ENCODE measurements at places on chromosomes 12 and 14.

DNA sequence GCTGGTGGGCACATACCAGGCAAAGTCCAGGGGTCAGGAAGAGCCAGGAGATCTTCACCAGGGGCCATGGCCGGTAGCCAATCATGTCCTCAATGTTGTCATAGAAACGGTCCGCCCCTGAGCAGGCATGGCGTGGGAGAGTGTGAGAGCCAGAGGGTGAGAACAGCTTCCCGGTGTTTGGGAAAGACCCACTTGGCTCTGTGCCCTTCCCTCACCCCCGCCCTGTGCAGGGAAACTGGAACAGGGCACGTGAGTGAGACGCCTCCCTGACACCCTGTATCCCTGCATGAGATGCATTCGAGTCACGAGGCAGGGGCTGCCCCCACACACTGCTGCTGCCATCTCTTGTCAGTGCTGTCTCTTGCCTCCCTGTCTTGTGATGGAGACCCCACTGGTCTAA lies 20.7 kb downstream of the SLC6A12 start:
- no peak for DNase-seq

DNA sequence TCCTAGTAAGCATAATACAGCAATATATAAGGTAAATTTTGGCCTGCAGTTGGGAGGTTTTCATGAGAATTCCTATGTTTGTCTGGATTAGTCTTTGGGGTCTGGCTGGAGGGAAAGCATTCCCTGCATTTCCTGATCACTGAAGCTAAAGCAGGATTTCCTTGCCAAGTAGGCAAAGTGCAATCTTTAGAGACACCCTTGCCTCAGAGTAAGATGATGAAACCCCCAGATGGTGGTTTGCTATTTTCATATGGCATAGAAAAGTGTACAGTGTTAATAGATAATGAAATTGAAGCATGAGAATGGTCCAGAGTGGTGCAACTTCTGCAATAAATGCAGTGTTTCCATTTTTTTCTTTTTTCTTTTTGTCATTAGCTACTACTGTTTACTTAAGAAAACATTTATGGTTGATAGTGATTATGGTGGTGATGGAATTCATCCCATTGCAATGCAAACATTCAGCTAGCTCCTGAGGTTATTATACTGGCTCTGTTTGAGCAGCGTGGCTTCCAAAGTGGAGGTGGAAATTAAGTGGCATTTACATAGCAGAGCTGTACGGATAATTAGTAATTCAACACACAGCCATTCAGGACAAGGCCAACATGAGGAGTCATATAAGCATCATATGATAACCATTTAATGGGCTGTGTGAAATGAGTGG lies 276.3 kb downstream of the DUSP6 start:
- DNase-seq, result no peak

GRCh38 chr12:647385-648085 lies 15.7 kb downstream of the NINJ2 start:
- DNase-seq, result no peak

GRCh38 chr12:71069311-71069710 lies 88.5 kb downstream of the TSPAN8 start:
- no peak for DNase-seq

DNA sequence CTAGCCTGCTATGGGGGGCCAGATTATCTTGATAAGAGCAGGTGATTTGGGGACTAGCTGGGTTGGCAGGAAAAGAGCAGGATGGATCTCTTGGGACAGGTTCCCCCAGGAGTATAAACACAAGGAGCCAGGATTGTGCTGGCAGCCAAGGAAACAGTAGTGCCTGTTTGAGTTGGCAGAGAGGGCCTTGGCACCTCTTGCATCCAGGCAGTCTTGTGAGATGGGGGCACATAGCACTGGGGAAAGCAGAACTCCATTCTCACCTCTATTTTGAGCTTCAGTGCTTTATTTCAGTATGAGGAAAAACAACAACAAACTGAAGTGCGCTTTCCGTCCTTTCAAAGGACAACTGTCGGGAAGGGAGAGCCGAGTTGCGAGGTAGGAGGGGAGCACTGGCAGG lies 9.4 kb upstream of the UNC119B start:
- DNase-seq, result no peak

- DNase-seq, result no peak
Measured at GRCh38 chr12:16034136-16034817, 123.1 kb downstream of the DERA start.

DNA sequence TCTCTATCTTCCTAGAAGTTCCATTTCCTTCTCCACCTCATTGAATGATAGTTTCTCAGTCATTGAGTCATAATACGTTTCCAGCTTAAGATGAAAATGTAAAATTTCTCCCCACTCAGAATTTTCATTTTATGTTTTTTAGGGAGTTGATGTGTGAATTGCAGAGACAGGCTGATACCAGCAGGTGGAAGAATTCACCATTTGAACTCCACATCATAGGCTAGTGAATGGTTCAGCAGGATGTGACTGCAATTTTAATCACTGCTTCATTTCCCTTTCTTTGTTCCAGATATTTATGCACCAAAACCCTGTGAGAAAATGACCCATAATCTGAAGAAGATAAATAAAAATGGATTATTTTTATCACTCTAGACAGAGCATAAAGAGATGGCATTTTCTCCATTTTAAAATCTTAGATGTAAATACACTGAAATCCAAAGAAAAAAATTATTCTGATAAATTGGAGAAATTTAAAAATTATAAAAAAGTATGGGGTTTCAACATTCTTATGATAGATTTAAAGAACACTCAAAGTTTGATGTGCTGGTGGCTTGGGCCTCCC lies 10.6 kb upstream of the PYGL start:
- DNase-seq, result no peak

GRCh38 chr12:76922866-76923265 lies 44.0 kb upstream of the CSRP2 start:
- DNase-seq, result no peak

DNA sequence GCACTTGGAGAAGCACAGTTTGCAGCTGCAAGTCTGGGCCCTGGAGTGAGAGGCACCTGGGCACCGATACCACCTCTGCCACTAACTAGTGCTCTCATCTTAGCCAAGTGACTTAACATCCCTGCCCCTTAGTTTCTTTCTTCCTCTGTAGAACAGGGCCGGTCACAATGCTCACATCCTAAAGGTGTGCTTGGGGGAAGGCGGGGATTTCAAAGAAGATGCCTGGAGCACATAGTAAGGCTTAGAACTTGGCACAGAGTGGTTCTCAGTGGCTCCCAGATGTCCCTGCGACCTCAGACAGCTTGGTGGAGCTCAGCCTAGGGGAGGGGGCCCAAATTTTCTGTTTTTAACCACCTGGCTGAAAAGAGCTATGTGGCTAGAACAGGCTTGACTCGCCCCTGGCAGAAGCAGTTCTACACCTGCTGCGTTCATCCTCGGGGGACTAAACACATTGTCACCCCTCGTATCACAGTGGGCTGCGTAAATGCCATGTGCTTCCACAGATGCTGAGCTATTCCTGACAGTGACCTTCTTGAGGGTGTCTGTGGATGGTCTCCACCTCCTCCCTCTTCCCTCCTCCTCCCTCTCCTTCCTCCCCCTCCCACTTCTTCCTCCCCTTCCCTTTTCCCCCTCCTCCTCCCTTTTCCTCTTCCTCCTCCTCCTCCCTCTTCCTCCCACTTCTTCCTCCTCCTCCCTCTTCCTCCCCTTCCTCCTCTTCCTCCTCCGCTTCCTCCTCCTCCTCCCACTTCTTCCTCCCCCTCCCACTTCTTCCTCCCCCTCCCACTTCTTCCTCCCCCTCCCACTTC lies 112.1 kb downstream of the PHETA1 start:
- no peak for DNase-seq

DNA sequence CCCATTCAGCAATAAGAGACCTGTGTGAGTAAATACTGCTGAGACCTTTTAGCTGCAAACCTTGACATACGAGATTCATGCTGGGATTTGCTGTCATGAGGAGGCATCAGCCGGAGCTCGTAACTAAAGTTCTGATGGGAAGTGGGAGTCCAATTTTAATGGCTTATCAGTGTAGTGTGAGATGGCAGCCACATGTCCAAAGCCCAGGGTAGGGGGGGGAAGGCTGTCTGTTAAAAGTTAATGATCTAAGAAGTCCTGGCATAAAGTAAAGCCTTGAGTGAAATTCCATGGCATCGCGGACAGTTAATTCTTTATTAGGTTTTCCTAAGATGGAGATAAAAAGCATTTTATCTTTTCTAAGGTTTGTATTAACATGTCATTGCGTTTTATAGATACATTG lies 240.0 kb downstream of the AACS start:
- no peak for DNase-seq

GRCh38 chr14:92759300-92759678 lies 10.9 kb upstream of the LGMN start:
- no peak for DNase-seq

DNA sequence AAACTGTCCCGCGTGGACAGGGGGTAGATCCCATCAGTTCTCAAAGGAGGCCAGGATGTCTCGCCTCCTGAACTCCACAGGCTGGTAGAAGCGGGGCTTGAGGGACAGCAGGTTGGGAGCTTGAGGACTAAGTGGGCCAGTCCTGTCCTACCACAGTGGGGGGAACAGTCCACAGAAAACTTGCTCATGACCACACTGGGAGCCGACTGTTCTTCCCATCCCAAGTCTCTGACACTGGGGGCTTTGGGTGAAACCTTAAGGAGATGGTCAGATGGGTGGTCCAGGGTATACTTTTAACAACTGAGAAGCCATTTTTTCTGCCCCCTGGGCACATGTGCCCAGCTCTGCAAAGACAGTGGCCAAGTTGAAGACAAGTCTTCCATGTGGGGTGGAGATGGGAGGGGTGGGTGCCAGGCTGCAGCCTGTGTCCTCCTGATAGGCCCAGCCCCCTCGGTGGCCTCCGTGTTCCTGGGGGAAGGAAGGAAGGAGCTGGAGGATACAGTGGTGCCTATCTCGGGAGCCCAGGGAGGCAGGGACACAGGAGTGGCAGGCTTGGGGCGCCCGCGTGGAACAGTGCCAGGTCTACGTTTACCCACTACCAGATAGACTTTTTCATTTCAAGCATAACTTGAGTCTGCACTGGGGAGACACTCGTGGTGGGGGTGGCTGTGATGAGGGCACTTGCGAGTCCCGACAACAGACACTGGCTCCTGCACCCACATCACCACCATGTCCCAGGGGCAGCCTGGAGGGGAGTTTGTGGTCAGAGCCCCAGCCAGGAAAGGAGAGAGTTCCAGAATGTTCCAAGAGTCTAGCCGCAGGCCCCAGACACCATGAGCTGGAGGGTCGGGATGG lies 14.7 kb downstream of the RHOF start:
- DNase-seq, result no peak

DNA sequence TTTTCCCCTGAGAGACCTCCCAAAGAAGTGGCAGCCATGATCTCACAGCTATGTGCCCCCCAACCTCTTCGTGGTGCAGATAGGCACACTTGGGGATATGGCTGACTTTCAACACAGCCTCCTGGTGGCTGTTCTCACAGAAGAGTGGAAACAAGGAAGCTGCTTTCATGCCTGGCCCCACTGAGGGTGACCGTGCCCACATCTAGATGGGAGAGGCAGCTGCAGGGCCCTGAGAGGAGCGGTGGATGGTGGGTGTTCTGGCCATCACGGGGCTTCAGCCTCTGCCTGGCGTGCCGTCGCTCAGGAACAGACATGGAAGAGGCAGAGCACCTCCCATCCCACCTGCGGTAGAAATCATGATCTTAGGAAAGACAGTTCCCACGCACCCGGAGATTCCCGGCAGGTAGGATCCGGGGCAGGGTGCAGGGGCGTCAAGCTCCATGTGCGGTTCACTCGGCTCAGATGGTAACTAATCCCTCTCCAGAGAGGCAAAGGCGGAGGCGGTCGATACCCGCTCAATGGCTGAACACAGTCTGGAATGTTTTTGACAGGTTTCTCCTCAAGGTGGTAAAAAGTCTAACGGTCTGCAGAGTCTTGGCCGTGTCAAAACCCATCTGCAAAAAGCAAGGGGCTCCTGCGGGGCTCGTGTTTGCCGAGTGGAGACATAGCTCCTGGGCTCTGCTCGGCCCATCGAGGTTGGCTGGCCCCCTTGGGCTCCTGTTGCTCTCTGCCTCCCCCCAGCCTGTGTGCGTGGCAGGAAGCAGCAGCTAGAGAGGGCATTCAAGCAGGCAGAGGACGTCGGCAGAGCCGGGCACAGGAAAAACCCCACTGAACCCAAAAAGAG lies 225.2 kb upstream of the RTL1 start:
- no peak for DNase-seq

DNA sequence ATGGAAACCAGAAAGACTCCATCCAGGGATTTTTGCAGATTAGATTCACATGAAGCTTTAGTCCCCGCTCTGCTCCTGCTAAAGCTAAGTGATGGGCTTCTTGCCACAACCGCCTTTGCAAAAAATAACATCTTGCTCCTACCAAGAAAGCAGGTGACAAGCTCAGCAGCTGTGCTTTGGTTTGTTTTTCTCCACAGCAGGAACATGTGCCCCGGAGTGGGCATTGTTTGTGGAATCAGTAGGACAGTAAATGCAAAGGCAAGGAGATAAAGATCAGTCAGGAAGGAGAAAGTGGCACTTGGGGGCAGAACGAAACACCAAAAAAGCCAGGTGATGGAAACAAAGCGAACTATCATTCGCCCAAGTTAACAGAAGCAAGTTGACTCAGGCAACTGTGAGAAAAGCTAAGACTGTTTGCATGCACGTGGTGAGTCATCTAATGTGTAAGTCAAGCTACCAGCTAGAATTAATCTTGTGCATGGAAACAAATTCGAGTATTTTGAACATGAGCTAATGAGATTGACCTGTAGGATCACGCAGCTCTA lies 165.5 kb upstream of the PLXNC1 start:
- DNase-seq, result no peak

DNA sequence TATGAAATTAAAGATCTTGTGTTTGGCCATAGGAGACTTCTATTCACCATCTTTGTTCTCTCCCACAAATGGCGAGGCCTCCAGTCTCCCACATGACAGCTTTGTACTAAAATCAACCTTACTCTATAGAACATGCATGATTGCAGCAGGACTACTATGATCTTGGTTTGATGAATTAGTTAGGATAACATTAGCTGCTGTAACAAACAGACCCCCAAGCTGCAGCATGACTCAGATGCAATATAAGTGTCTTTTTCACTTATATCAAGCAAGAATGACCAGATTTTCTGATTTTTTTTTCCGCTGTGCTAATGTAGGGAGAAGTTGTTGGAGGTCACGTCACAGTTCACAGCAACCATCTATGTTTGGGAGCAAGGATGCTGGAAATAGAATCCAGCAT lies 10.8 kb upstream of the OAS3 start:
- DNase-seq, result no peak

DNA sequence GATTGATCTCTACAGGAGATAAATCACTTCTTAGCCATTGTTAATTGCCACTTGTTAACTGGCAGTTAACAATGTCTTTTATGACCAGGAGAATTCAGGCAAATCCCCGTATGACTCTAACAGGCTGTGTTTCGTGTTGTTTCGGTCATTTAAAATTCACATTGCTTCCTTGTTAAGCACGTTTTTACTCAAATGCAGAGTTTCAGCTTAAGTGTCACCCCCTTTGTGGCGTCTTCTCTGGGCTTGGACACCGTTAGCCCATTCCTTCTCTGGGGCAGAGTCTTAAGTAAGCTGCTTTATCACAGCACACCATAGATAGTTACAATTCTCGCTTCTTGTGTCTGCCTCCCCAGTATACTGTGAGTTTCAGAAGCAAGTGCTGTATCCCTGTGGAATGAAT lies 205.4 kb downstream of the EPS8 start:
- no peak for DNase-seq

- no peak for DNase-seq
Measured at GRCh38 chr14:93953263-93953662, 23.1 kb downstream of the ASB2 start.

- DNase-seq, result no peak
Measured at GRCh38 chr12:67803278-67803993, 154.9 kb downstream of the DYRK2 start.

- no peak for DNase-seq
Measured at GRCh38 chr14:99472937-99473336, 7.7 kb downstream of the SETD3 start.

All from activated naive CD4-positive, alpha-beta T cell (primary cell).